ENCODE measurements at places on chromosomes 2 and 18.

GRCh38 chr2:10552220-10552870, 104.2 kb upstream of the ODC1 start:
- no peak for DNase-seq

DNA sequence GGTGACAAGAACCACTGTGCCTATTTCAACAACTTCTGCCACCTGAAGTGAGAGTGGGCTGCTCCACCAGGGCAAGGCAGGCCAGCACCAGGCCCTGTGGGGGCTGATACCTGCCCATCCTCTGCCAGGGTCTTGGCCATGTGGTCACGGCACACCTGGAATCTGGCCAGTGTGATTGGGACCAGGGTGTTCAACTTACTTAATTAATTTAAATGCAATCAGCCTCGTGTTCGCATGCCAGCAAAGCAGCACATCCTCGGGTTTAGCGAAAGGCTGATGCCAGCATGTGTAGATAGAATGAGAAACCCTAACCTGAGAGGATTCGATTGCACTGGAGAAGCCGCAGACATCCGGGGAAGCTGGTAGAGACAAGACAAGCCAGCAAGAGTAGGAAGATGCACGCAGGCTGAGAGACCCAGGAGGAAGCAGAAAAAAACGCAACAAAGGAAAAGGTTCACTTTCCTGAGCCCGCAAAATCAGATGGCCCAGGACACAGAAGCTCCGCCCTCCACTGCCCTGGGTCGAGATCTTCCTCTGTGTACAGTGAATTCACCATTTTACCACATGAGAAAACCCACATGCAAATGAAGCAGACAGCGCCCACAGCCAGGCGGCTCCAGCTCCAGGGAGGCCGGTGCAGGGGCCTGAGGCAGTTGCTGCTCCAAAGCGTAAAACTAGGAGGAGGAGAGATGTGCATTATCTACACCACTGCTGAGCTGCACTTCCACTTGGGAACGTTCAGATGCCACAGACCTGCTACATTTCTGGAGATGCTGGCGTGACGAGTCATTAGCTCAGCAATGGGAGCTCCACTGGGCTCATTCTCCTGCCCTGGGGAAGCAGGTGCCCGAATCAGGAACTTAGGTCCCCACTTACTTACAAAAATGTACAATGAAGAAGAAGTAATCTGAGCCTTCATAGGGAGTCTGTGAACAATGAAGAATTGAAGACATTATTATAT, 92.1 kb downstream of the TMEM18 start:
- DNase-seq, result peak; percentile 41

GRCh38 chr18:48929212-48929612, 21.6 kb downstream of the SMAD7 start:
- DNase-seq, result no peak

DNA sequence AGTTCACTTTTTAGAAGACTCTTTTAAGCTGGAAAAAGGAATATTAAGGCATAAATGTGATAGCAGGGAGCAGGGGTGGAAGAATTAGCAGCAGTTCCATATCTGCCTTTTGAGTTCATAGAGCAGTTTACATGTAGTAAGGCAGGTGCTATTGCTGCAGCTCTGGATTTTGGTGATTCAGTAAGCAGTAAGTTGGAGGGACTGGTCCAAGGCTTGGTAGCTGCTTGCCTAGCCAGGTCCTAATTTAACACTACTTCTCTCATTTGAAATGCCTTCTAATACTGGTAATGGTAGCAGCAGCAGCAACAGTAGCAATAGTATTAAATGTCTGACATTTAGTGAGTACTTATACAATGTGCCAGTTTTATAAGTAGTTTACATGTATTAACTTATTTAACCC, 30.0 kb downstream of the HAT1 start:
- DNase-seq, result no peak

GRCh38 chr18:46281185-46282176, 177.3 kb downstream of the HAUS1 start:
- peak; percentile 52 for DNase-seq

DNA sequence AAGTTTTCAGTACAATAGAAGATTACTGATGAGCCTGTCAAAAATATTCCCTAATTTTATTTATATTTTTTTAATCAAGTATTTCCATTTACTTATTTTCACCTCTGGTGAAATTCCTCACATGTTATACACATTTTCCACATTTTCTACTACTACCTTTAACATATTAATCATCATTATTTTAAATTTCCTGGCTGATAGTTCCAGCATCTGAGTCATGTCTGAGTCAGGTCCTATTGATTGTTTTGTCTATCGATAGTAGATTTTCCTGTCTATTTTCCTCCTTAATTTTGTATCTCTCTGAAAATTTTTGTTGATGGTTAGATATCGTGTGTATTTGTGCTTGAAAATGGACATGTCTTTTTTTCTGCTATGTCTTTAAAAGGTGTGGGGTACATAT, 211.8 kb upstream of the DSEL start:
- no peak for DNase-seq

GRCh38 chr2:43307046-43307445, 80.6 kb upstream of the ZFP36L2 start:
- no peak for DNase-seq

- no peak for DNase-seq
Measured at GRCh38 chr2:226934546-226935201, 98.8 kb downstream of the RHBDD1 start.

- no peak for DNase-seq
Measured at GRCh38 chr2:27902098-27902497, 11.6 kb downstream of the BABAM2 start.

- DNase-seq, result no peak
Measured at GRCh38 chr2:108444941-108445840, 3.8 kb upstream of the GCC2 start.

GRCh38 chr2:240344904-240345303, 90.6 kb upstream of the GPC1 start:
- DNase-seq, result no peak

- no peak for DNase-seq
Measured at GRCh38 chr2:171309455-171310286, 124.1 kb downstream of the METTL8 start.

- DNase-seq, result no peak
Measured at GRCh38 chr2:156021146-156022040, 311.1 kb downstream of the NR4A2 start.

DNA sequence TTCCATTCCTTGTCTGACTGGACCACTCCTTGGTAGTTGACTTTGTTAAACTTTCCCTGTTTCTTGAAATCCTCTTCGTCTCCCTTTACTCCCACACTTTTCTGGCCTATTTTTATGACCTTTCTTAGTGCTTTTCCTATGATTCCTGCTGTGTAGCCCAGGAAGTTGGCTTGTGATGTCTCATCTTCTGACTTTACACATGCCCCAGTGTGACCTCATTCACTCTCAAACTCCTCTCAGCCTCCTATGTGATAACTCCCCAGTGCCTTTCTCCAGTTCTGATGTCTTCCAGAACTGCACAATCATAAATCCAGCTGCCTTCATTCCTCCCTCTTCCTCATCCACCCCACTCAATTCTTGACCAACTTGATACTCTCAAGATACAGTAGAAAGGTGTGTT, 407.6 kb downstream of the TGIF1 start:
- no peak for DNase-seq

DNA sequence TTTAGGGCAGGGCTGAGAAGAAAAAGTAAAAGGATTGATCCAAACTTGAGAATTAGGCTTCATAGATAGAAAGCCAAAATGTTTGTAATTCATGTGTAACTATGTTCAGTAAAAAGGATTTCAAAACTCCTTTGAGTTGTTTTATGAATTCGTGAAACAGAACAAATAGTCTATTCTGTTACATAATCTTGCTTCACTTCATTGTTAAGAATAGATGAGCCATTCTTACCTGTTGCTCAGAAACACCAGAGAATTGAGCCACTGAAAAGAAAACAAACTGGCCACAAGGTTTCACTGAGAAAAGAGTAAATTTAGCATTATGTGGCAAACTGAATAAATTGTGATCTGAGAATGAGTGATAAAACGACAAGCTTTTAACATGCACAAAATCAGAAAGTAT, 4.5 kb upstream of the ITPRID2 start:
- no peak for DNase-seq

GRCh38 chr2:119301413-119301812, 65.2 kb downstream of the C2orf76 start:
- no peak for DNase-seq

- no peak for DNase-seq
Measured at GRCh38 chr2:166068981-166069380, 58.8 kb downstream of the SCN1A start.

DNA sequence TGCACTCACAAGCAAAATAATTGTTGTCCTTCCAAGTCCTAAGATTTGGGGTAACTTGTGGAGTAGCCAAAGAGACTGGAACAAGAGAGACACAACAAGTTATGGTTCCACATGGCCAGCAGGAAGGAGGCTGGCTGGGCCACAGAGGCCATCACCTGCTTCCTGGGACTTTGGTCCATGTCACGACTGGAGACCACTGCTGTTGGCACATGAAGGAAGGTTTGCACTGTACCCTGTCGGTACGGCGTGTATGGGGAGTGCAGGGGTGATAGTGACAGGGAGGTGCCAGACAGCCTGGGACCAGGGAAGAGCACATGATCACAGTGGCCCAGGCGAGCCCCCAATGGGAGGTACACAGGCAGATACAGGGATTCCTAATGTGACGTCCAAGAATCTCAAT, 15.5 kb downstream of the SLC66A2 start:
- no peak for DNase-seq

GRCh38 chr2:54757500-54757899, 34.0 kb downstream of the EML6 start:
- DNase-seq, result no peak

DNA sequence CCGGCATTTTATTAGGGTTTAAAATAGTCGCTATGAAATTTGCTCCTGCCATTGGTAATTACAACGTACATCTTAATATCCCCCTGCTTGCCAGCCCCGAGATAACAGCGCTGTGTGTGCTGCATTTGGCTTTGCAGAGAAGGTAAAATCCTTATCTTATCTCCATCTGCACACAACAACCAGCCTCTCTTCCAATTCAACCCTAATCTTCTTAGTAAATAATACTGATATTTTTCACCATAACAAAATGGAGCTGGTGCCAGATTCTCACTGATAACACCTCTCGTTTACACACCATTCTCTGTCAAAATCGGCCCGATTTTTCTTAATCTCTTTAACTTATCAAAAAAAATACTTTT, 61.4 kb upstream of the SIX3 start:
- no peak for DNase-seq

GRCh38 chr2:149587950-149588487, 444 bp upstream of the MMADHC start:
- DNase-seq, result no peak

- DNase-seq, result no peak
Measured at GRCh38 chr2:170030040-170030439, 147.9 kb upstream of the MYO3B start.

- DNase-seq, result no peak
Measured at GRCh38 chr2:62266433-62267038, 70.6 kb downstream of the B3GNT2 start.

DNA sequence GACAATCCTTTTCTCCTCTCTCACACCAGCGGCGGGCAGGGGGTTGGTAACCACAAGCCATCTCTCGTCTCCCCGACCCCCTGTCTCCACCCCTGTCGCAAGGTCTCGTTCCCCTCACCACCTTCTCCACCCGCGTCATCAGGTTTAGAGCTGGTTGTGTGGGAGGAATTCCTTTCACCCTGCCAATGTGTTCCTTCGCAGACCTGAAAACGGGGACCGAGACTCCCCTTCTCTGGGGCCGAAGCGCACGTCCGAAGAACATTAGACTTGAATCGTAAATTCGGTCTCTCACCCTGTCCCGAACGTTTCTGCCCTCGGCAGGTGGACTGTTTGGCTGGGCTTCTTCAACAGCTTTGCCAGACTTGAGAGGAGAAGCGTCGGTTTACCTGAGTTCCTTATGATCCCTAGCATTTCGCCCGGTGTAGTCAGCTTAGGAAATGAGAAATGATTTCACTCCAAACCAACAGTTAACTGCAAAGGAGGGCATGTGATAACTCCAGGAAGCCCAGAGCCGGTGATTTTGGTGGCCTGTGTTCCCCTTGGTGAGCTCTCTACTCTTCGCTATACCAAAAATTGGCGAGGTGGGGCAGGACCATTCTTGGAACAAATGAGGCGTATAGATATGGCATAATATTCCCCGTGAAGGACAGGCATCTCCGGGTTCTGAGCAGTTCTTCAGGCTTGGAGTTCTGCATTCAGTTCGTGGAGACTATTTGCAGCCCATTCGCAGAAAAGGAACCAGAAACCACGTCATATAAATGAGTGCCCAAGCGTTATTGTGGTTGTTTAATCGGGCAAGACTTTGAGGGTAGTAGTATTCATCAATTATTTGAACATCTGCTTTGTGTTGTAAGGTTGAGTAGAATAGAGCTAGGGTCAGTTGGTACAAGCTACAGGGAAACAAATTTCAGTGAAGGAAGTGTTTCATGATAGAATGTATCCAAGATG, 694 bp downstream of the CFAP36 start:
- peak; percentile 32 for DNase-seq
